Stimulated activated CD8-positive, alpha-beta memory T cell treated with anti-CD3 and anti-CD28 coated beads, Interleukin-4, amount 100 ng/mL, for 4 hours (primary cell): ENCODE measurements at places on chromosomes 16 and 17.
A peak's percentile ranks its signal among the peaks of the same experiment; 100 is the strongest.

DNA sequence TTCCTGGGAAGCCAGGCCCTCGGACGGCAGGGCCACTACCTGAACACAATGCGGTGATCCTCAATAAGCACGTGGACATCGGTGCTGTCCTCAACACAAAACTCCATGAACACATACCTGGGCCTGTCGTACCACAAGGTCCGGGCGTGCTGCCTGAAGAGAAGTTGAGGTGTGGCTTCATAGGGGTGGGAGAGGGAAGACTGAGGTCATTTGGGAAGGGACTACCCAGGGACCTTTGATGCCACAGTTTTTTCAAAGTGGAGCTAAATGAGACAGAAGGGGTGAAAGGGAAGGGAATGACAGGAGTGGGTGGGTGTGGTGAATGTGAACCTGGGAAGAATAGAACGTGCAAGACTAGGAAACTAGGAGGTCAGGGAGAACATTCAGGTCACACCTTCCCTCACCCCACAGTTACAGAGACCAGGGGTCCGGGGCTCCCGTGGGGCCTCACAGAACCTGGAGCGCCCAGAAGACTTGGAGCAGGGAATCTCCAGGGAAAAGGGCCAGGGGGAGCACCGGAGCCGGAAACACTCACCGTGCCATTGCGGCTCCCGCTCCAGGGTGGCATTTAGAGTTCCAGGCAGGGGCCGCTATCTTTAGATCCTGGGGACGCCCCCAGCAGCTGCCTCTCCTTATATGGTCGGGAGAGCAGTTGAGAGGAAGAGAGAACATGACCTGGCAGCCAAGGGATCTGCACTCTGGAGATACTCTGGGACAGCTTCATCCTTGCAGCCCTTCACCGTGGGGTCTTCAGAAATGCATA lies at the start of gene PTGES3L:
Gene PTGES3L (minus strand): TSS at position 570 of the 763 bp plus-strand sequence. CDS start 27 bp downstream, at position 543.
- DNase-seq: no peak

DNA sequence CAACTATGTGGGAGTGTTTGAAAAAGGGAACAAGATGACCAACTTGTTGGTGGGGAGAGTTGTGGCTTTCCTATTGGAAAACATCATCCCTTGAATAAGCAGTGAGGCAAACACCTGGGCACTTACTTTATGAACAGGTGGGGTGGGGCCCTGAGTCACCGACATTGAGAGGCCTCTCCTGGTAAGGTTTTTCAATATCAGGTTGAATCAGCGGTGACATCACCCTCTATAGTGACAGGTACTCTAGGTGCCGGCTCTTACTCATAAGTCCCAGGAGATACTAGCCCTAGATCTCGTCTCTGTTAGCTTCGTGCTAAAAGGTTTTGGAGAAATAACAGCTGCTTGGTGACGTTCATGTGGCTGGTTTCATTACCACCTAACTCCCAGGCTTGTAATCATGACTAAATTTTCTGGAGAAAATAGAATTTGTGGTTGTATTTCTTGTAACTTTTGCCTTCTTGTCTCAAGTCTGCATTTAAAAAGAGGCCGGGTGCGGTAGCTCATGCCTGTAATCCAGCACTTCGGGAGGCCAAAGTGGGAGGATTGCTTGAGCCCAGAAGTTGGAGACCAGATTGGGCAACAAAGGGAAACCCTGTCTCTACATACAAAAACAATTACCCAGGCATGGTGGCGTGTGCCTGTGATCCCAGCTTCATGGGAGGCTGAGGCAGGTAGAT lies 19.3 kb downstream of the CDH1 start:
- peak; percentile 17 for DNase-seq

DNA sequence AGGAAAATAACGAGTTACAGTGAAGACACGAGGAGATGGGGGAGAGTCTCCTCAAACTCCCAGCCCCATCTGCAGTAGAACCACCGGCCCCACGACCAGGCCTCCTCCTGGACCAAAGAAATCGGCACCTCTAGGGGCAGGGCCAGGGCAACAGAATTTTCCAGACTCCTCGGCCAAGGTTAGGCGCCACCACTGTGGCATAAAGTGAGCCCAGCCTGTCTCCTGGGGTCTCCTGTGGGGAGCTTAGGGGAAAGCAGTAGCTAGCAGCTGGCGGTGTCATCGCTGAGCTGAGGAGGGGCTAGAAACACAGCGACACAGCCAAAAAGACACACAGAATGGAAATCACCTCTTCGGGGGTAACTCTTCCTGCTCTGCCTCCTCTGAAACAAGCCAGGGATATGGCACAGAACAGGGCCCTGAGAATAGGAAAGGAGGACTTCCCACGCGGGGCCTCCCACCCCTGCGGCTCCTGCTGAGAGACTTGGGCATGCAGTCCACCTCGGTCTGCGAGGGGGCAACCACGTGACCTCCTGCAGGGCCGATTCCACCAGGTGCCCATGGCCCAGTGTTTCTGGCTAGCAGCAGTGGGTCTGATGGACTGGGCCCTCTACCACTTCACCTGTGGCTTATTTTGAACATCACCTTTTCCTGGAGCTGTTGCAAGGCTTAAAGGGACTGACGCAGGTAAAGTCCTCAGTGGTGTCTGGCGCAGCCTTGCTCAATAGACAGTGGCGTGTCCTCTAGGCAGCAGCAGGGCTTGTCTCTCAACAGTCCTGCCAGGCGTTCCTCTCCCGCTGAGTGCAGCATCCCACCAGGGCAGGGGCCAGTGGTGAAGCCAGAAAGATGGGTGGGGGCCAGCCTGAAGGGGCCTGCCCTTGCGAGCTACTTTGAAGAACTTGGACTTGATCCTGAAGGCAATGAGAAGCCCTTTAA lies 6.7 kb upstream of the GINS2 start:
- DNase-seq: no peak

GRCh38 chr17:44384281-44384822 lies 5.1 kb downstream of the ITGA2B start:
- DNase-seq: no peak

- no peak for DNase-seq
Observed at GRCh38 chr17:76841776-76842405, 26.3 kb upstream of the MGAT5B start.

- DNase-seq: no peak
Observed at GRCh38 chr16:59632276-59632855, 898.2 kb upstream of the GOT2 start.

GRCh38 chr16:13397126-13397525 lies 495.7 kb downstream of the SHISA9 start:
- no peak for DNase-seq

GRCh38 chr16:5056352-5056751 lies 9.4 kb downstream of the C16orf89 start:
- no peak for DNase-seq

GRCh38 chr16:24841291-24841690 lies 4.5 kb upstream of the SLC5A11 start:
- DNase-seq: no peak

GRCh38 chr17:67293251-67294203 lies 48.5 kb upstream of the HELZ start:
- DNase-seq: peak; percentile 27

DNA sequence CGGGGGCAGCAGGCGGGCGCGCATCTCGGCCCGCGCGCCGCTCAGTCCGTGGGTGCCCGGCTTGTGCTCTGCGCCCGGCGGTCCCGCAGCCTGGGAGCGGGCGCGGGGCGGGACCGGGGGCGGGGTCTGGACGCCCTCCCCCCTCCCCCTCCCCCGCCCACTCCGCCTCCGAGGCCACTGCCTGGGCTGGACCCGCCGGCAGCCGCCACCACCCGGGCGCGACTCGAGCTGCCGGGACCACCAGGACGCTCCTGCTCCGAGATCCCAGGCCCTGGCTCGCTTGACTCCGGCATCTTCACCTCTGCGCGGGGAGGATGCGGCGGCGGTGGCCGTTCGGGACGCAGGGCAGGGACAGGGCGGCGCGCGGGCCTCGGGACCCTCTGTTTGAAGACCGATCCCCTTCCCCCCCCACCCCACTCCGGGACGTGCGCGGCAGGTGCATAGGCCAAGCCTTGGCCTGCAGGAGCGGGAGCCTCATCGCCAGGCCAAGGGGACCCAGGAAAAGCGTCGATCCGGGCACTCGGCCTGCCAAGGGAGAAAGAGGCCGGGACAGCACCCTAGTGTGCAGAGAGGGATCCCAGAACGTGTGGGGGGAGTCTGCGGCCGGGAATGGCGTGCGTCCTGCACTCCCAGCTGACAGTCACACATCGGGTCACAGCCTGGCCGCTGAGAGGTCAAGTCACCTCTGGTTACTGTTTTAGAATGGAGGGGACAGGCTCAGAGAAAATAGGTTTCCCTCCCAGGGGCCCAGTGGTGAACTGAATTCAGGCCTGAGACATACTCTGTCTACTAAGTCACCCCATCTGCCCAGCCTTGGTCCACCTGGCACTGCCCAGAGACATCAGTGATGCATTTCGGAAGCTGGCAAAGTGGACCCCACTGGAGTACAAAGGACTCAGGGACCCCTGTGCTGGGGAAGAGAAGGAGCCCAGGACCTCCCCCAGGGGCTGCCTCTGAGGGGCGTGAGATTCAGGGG lies at the start of gene HS3ST6:
Gene HS3ST6 (minus strand): TSS at position 65 of the 976 bp plus-strand sequence. CDS start 92 bp downstream, outside the sequence.
- DNase-seq: no peak

GRCh38 chr16:12461971-12462370 lies 341.7 kb downstream of the CPPED1 start:
- DNase-seq: no peak

DNA sequence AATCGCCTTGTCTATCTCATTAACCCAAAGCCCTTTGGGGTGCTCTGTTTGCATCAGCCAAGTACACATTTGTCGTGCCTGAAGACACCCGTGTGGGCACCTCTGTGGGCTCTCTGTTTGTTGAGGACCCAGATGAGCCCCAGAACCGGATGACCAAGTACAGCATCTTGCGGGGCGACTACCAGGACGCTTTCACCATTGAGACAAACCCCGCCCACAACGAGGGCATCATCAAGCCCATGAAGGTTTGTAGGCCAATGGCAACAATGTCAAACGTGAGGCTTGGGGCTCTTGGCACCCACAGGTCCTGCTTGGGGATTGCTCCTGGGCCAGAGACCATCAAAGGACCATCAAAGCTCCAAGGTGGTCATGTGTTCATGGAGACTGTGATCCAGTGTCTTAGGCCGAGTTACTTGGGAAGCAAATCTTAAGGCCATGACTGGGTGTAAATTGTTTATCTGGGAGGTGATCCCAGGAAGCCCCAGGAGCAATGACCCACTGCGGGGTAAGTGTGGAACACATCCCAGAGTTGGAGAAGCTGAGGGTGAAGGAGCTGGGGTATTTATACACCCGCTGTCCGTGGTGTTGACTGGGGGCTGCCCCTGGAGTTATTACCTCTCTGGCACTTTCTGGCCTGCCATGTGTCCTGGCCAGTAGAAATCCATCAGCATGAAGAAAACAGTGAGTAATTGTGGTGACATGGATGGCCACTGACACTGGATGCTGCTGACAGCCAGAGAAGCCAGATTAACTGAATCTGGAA lies 24.0 kb downstream of the CDH5 start:
- no peak for DNase-seq

- no peak for DNase-seq
Observed at GRCh38 chr17:73052923-73053322, 39.6 kb downstream of the SLC39A11 start.

- no peak for DNase-seq
Observed at GRCh38 chr17:10777131-10777807, 26.6 kb downstream of the TMEM238L start.

- DNase-seq: no peak
Observed at GRCh38 chr16:66275775-66276428, 90.6 kb upstream of the CDH5 start.

DNA sequence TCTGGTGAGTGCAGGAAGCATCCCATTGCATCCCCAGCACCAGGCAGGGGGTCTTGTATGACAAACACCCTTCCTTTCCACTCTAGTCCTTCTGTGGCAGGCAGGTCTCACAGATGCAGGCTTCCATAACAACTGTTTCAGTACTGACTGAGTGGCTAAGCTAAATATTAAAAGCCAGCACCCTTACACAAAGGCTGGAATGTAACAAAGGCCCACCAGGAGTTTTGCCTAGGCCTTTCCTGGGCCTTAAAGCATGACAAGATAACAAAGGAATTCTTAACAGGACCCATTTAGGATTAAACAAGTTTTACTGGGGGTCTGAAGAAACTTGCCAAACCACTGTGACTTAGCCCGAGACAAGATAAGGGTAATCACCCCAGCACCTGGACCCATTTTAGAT lies 228.9 kb upstream of the RPL38 start:
- no peak for DNase-seq
